ENCODE measurements at places on chromosomes 11 and 22.

GRCh38 chr22:44026630-44027511, 2.8 kb downstream of the PARVB start:
- peak; percentile 33 for DNase-seq

- DNase-seq = no peak
Observed at GRCh38 chr11:78344676-78345075, 72.9 kb downstream of the GAB2 start.

DNA sequence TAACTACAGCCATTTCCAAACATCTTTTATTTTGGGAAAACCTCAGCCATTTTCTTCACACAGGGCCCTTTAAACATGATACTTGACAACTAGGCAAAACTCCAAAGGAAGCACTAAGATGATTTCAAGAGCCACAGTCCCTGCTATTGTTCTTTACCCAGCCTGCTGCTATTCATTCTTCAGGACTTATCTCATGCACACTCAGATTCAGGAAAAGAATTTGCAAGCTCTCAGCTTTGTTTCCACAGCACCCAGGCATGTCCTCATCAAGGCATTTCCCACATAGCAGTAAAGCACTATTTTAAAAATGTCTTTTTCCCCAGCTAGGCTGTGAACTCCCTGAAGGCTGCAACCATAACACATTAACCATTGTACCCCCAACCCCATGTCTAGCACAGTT, 609.3 kb upstream of the CCDC90B start:
- no peak for DNase-seq

- DNase-seq = no peak
Observed at GRCh38 chr11:18768472-18768901, 23.1 kb downstream of the PTPN5 start.

Measured in activated CD8-positive, alpha-beta memory T cell treated with anti-CD3 and anti-CD28 coated beads for 1 hour (primary cell).